Left hindlimb (tissue), 1 donor: ENCODE measurements at places on chromosomes 1 and 21.

DNA sequence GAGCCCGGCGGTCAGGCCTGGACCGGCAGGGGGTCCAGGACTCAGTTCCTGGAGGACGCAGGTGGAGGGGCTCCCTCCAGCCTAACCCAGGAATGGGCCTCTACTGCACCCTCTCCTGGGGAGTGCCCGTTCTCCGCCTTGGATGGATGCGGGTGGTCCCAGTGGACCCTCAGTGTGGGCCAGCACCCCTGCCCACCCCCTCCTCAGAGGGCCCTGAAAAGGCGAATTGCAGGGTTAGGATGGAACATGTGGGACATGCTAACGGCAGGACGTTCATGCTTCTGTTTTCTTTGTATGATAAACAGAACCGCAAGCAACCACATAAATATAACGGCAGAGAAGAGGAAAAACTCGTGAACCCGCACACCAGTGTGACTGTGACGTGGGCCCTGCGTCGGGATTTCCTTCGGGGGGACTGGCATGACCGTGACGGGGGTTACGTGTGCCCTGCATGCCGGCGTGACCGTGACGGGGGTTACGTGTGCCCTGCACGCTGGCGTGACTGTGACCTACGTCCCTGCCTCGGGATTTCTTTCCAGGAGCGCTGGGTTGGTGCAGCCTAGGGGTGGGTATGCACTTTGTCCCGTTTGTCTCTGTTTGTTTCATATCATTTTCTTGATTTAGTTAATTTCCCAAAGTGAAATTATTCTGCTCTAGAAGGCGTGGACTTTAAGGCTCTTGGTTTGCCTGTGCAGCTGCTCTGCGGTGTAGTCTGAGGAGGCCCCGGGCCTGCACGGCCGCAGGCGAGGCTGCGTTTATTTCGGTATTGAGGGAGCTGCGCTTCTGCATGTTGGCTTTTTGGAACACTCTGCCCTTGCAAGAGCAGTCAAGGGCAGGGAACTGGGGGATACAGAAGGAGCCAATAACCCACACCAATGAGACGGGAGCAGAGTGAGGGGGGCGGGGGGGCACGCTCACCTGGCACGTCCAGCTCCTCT lies 3.1 kb downstream of the FTCD start:
- peak; percentile 16 for DNase-seq

GRCh38 chr1:41670217-41670957 lies 185.9 kb upstream of the EDN2 start:
- peak; percentile 6 for DNase-seq

DNA sequence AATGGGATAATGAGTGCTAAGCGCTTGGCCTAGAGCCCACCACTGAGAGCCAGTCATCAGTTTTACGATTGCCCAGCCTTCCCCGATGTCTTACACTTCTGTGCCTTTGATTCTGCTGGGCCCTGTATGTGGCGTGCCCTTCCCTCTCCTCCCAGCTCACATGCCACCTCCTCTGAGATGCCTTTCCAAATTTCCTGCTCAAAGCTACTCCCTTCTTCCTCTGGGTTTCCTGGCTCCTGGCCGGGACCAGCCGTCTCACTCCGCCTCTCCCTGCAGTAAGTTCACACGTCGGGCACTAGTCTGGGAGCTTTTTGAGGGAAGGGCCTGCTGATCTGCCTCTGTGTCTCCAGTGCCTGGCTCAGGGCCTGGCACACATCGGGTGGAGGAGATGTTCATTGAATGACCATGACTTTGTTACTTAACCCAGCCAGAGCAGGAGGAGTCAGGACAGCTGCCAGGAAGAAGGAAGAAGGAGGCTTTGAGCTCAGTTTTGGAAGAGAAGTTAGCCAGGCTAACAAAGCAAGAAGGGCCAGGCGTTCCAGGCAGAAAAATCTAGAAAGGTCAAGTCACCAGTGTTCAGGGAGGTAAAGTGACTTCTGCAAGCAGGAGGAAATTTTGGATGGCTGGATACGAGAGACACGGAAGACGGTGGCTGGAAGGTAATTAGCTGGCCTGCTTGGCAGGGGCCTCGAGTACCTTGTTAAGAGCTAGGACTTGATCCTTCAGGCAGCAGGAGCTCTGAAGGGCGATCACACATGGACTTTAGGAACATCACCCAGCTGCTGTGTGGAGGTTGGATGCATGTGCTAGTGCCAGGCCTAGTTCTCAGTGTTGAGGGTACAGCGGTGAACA lies 63.6 kb downstream of the EPHB2 start:
- DNase-seq: peak; percentile 91

GRCh38 chr21:26177187-26177586 lies 6.6 kb upstream of the APP start:
- no peak for DNase-seq

GRCh38 chr1:183444243-183444642 lies 26.1 kb upstream of the NMNAT2 start:
- DNase-seq: no peak

GRCh38 chr1:230260831-230261230 lies 165.3 kb downstream of the PGBD5 start:
- DNase-seq: no peak

DNA sequence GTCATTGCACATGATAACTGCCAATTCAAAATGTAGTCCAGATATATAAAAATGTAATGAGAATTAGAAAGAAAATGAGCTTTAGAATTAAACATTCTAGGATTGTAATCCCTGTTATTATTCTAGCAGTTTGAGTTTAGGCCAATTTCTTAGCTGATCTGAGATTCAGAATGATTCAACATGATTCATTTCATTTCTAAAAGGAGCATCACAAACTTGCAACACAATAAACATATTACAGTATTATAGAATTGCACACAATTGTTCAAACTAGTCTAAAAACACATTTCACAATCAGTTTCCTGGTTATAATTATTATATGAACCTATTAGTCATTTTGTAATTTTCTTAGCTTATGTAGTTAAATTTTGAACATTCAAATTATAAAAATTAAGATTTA lies 43.3 kb upstream of the TSHB start:
- DNase-seq: no peak

DNA sequence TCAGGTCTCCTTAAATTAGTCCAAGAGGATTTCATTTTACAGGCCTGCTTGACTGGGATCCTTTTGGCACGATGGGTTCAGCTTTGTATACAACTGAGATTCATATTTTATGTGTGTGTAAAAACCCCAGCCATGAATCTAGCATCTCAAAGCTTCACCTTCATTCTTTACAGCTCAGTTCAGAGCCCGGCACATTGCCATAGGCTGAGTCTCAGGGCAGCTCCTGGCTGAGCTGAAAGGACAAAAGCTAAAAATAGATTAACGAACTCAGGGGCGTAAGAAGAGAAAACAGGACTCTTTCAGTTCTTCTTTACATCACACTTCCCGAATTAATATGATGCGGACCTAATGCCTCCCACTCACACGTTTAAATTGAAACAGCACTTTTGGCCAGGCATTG lies 262.8 kb upstream of the PBX1 start:
- DNase-seq: peak; percentile 30

GRCh38 chr1:44784094-44785028 lies 3.6 kb downstream of the BEST4 start:
- DNase-seq: no peak

DNA sequence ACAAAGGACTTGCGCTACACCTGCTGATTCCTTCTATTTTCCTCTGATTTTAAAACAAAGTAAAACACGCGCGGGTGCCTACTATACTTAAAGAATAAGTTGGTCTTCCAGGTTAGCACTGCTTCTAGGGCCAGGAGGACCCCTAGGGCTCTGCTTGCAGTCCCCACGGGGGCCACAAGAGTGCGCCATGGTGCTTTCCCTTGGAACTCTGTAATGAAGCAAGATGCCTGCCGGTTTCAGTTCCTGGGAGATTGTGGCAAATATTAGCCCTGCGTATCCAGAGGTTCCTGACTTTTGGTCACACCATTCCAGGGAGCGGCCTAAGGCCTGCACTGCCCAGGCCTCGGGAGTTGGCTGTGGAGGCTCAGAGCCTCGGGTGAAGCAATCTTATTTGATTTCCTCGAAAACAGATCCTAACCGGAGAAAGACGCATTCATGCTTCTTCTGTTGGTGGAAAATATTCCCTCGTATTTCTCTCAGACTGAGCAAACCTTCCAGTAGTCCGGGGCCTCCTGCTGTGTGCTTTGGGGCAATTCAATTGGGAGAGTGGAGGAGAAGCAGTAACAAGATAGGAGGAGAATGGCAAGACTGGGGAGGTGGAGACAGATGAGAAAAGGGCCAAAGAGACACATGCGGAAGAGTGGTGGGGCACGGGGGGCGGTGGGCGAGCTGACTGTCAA lies 25.3 kb downstream of the ADAM30 start:
- DNase-seq: peak; percentile 84

GRCh38 chr1:116919802-116920201 lies 10.1 kb downstream of the PTGFRN start:
- no peak for DNase-seq

- no peak for DNase-seq
Measured at GRCh38 chr1:10980841-10981727, 31.4 kb upstream of the TARDBP start.

- DNase-seq: no peak
Measured at GRCh38 chr1:59349101-59349500, 52.2 kb downstream of the FGGY start.

- DNase-seq: no peak
Measured at GRCh38 chr1:22556391-22557104, 6.7 kb upstream of the EPHA8 start.

DNA sequence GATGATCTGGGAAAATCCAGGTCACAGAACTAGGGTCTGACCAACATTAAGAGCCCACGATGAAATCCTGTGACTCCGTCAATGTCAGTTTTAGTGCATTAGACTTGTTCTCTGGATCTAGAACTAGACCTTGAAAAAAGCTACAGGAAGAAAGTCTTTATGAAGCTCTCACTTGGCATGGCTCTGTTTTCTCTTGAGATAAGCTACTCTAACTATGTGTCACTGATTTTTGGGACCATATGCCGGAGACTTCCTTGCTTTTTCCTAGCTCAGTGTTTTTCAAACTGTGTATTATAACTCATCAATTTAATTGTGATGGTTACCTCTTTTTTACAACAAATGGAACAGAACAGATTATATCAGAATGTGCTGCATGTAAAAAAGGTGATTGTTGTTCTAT lies 379.7 kb upstream of the DAB1 start:
- DNase-seq: no peak

DNA sequence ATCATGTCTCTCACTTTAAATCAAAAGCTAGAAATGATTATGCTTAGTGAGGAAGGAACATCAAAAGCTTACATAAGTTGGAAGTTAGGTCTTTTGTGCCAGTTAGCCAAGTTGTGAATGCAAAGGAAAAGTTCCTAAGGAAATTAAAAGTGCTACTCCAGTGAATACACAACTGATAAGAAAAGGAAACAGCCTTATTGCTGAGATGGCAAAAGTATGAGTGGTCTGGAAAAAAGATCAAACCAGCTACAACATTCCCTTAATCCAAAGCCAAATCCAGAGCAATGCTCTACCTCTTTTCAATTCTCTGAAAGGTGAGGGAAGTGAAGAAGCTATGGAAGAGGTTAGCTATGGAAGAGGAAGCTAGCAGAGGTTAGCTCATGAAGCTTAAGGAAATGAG lies 378.7 kb downstream of the KCNT2 start:
- no peak for DNase-seq

- no peak for DNase-seq
Measured at GRCh38 chr21:39251326-39251725, 62.1 kb downstream of the BRWD1 start.

DNA sequence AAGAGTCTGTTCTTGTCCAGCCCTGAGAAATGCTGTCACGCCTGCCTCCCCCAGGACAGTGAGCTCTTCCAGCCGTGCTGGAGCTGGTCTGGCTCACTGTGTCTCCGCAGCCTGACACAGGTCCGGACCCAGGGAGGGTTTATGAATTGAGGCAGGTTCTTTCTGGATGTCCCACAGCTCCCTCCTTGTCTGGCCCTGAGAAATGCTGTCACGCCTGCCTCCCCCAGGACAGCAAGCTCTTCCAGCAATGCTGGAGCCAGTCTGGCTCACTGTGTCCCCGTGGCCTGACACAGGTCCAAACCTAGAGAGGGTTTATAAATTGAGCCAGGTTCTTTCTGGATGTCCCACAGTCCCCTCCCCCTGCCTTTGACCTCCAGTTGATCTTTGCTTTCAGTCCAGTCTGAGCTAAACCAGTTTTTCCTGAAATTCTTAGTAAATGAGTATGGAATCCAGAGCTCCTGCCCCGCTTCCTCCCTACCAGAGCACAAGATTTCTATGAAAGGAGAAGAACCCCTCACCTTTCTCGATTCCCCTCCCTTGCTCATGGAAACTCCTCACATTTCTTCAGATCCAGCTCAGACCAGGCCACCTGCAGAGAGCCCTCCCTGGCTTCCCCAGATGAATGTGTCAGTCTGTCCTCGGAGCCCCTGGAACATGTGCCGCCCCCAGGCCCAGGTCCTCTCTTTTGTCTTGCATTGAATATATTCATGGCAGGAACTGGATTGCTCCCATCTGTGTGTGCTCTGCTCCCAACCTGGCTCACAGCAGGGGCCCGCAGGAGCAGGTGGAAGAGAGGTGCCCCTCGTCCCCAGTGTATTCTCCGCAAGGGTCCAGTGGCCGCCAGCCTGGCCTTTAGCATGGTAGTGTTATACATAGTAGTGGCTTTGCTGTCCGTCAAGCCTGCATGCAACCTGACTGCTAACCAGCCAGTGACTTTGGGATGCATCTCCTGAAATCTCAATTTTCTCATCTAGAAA lies 116.3 kb downstream of the EPHB2 start:
- DNase-seq: peak; percentile 62

DNA sequence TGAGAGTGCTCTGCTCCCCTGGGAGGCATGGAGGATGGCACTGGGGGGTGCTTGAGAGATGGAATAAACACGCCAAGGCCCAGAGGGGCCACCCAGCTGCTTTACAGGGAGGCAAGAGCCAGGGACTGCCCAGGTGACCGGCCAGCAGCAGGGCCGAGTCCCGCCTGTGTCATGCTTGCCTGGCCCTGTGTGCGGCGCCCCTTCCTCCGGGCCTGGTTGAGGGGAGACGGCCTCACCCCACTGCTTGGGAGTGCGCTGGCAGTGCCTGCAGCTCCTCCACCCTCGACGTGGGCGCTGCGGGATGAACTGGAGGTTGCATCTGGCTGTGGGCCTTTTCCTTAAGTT lies 33.1 kb upstream of the COL6A2 start:
- no peak for DNase-seq

DNA sequence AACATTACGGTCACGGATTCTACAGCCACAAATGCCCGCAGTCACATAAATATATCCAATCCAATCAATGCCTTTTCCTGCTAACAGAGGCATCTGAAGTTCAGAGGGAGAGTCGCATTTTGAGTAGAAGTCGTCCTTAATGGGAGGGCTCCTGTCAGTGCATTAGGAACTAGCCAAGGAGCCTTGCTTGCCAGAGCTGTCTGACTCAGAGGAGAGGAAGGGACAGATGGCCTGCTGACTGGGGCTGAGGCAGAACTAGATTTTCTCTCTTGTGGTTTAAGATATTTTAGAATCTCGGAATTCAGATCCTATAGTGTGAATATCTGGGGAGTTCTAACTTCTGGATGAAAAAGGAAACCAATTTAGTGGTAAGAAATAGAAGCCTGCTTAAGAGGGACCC lies 10.6 kb downstream of the XKR8 start:
- no peak for DNase-seq

- DNase-seq: no peak
Measured at GRCh38 chr1:196302981-196303380, 305.3 kb downstream of the KCNT2 start.

GRCh38 chr1:219020386-219020785 lies 153.3 kb upstream of the LYPLAL1 start:
- DNase-seq: no peak
